ENCODE measurements at places on chromosomes 16 and 17.

DNA sequence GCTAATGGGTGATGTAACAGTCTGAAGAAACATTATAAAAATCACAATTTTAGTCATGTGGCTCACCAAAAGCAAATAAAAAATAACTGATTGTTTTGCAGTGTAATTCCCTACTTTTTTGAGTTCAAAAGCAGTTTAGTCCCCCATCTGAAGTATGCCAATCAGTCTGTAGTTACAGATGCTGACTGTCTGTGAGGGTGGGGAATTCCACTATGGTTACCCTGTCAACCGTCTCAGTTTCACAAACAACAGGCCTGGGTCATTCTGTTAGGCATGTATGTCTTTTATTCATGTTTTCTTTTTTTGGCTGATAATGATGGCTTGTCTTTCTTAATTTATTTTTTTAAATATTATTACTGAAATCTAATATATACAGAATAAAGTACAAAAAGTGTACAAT lies 69.3 kb downstream of the STXBP4 start:
- DNase-seq, result peak; percentile 7

DNA sequence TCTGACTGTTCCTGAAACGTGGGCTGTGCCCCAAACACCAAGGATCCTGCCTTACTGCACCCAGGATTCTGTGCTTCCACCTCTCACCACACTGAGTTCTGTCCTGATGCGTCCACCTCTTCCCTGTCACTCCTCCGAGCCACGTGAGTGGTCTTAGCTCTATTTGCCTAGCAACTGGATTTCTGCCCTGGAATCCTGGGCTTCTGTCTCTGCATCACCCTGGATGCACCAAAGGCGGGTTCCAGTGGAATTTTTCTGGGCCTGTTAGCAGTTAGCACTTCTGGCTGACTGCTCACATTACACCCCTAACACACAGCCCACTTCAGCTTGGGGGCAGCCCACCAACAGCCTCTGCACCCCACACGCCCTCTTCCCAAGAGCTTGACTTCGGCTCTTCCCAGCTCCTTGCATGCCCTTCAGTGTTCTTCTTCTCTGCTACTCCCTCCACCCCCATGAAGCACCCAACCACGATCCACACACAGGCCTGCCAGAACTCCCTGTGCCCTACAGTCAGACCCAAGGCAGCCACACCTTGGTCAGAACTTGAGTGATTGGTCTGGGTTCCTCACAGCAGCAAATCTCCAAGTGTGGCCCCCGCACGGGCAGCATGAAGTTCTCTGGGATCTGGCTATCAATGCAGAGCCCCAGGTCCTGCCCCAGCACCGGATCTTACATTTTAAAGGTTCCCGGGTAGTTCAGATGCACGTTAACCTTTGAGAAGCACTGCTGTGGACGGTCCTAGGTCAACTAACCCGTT lies 129.8 kb upstream of the RCVRN start:
- no peak for DNase-seq

- DNase-seq, result no peak
Measured at GRCh38 chr17:47701608-47702007, 7.6 kb downstream of the TBKBP1 start.

GRCh38 chr16:10965440-10966061 lies 21.2 kb downstream of the CLEC16A start:
- DNase-seq, result peak; percentile 36

DNA sequence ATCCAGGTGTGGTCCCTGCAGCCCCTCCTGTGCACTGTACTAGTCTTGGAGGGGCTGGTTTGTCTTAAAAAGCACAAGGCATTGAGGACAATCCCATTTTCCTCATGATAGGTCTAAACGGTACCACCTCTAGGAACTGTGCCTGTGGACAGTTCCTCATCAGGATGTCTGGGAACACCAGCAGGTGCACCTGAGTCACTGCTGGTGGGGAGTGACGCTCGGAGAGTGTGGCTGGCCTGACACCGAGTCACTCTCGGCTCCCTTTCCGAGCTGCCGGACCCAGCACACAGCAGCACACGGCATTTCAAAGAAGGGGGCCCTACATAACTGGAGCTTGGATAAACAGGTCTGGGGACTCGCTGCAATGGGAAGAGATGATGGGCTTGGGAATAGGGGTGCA lies 25.6 kb downstream of the LRRC75A start:
- DNase-seq, result no peak
